ENCODE measurements at places on chromosomes 4 and X.

- no peak for DNase-seq
Observed at GRCh38 chrX:100931925-100932285, 3.2 kb upstream of the XKRX start.

DNA sequence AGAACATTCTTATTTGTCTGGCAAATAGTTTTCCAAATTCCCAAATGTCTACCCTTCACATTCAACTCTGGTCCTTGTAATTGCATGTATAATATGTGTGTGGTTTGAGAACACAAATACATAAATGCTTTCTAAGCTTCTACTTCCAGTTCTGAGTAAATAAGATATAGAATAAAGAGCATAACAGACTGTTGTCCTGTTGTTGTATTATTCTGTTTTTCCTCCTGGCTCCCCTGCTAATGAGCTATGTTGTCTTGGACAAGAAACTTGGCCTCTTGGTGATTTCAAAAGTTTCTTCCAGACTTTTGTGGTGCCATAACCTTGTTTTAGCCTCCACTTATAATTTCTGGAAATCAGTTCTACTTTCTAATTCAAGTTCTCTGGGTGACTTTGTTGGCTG lies 75.3 kb upstream of the USP38 start:
- DNase-seq: no peak

DNA sequence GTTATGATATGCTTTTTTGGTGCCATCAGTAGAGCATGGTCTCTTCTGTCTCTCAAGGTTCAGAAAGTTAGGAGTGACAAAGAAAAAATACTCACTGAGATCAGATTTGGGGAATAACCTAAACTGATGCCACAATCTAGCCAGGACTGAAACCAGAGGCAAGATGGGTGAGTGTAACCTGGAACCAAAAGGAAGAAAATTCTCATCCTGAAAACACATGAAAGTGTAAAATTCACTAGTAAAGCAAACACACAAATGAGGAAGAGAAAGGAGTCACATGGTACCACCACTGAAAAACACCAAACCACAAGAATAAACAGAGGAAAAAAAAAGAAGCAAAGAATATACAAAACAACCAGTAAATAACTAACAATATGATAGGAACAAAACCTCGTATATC lies 96.4 kb downstream of the ANXA10 start:
- DNase-seq: no peak

- DNase-seq: no peak
Observed at GRCh38 chr4:153140294-153140693, 63.9 kb upstream of the TRIM2 start.

GRCh38 chr4:139606579-139607501 lies 50.8 kb upstream of the SETD7 start:
- DNase-seq: no peak

DNA sequence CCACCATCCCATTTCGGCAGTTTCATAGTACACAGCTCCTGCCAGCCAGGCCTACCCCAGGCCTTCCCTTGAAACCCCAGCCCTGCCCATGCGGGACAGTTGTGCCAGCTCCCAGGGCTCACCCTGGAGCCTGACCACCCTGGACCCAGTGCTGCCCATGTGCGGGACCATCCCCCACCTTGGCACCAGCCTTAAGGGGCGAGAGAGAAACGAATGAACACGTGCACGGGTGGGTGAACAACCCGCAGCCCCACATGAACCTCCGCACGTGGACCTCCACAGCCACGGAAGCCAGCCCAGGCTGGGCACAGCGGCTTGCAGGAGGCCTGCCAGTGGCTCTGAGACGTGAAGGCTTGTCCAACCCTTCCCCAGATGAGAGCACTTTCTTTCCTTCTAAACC lies 76.0 kb upstream of the MXD4 start:
- DNase-seq: no peak

DNA sequence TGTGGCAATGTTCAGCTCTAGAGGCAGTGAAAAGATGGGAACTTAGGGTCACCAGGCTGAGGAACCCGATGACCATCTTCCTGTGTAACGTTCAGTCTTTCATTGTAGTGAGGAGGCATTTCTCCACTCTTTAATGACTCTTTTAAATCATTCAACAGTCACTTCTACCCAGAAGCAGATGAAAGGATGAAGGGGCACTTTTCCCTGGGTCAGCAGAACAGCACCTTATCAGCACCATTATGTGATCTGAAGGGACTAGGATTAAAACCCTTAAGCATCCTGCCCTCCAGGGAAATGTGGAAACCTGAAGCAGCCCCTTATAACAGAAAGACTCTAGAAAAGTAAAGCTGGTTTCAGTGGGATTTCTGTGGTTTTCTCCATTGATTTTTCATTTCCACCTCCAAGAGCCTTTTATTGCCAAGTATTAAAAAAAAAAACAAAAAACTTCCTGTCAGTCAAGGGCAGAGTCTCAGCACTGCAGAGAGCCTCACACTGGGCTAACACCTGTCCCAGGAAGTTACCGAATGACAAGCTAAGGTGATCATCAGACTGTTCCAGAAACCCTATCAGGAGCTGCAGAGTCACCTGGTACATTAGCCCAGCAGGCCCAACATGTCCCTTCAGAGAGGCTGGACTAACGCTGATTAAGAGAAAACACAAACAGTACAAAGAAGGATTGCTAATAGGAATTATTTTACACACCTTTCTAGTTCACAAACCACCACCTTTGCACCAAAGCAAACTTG lies 185.9 kb downstream of the SHROOM3 start:
- DNase-seq: no peak

- no peak for DNase-seq
Observed at GRCh38 chr4:21830272-21830671, 118.3 kb downstream of the KCNIP4 start.

DNA sequence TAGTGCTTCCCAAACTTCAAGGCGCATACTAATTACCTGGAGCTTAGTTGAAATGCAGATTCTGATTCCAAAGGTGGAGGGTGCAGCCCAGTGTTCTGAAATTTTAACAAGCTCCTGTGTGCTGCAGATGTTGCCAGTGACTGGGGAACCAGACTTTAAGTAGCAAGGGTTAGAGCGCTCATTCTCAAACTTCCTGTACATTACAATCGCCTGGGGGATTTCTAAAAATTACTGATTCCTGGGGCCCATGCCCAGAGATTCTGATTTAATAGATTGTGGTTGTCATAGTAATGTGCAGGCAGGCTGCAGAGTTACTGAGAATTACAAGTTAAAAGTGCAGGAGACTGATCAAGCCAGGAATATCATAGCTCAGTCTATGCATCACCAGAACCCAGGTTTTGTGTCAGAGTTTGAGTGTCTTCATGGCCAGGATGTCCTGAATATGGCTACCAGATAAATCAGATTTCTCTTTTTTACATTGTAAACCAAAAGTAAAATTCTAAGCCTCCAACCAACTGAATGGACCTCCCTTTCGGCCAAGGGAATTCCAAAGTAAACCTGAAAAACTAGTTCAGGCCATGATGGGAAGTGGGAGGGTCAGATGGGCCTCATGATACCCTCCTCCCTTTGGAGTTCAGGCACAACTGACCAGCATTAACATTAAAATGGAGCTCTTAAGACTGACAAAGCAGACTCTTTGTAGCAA lies 121.6 kb downstream of the ATXN3L start:
- DNase-seq: no peak

DNA sequence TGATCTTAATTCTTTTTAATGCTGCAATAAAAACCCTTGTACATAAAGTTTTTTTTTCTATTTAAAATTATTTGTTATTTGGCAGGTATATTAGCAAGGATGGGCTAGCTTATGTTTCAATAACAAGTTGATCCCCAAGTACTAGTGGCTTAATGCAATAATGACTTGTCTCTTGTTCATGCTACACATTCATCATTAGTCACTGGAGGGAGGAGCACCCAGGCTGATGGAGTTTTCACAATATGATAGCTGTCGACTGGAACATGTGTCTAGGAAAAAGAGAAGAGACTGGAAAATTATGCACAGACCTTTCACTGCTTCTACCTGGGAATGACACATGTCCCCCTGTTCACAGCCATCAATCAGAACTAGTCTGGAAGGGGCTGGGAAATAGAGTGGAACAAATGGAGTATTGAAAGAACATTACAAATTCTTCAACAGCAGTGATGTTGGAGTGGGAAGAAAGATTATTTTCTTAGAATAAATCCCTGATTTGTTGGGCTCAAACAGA lies 387.9 kb upstream of the RPS6KA3 start:
- DNase-seq: no peak

- DNase-seq: no peak
Observed at GRCh38 chr4:18611026-18611425, 589.5 kb upstream of the LCORL start.

- no peak for DNase-seq
Observed at GRCh38 chr4:119490335-119490734, 138.3 kb downstream of the PDE5A start.

DNA sequence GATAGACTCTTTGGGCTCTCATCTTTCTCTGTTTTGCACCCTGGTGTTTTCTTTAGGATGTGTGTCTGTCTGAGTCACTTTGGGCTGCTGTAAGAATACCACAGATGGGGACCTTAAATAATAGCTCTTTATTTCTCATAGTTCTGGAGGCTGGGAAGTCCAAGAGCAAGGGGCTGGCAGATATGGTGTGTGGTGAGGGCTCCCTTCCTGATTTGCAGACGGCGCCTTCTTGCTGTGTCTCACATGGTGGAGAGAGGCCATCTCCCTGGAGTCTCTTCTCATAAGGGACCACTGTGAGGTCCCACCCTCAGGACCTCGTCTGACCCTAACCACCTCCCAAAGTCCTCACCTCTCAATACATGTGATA lies 93.7 kb upstream of the ADRA2C start:
- DNase-seq: no peak

DNA sequence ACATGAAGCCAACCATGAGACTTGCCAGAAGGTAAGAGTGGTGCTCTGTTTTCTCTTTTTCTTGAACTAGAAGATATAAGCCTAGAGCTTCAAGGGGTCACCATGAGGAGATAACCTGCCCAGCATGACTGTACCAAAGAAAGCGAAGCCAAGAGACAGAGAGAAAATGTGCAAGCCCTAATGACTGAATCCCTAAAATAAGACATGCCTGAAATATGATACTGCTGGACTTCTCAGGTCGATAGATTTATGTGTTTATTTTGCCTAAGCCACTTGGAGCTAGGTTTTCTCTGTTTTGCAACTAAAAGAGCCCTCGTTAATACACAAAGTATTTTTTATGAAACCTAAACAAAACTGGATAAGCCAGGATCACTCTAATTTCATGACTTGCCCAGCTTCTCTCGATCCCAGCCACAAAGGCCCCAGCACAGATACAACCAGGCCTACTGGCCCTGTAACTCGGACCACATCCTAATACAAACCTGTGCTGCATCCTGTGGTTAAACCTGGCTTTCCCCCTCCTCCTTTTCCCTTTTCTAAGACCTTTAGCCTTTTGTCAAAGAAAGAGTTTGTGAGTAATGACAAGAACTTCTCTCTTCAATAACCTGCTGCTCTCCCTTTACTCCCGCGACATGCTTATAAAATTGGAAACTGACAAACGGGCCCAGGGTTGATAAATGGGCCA lies 185.8 kb downstream of the APBB2 start:
- no peak for DNase-seq

- DNase-seq: peak; percentile 68
Observed at GRCh38 chr4:70704215-70704930, 16.0 kb downstream of the UTP3 start.

GRCh38 chr4:129336457-129337227 lies 240.7 kb downstream of the C4orf33 start:
- no peak for DNase-seq

- DNase-seq: no peak
Observed at GRCh38 chr4:3800351-3800750, 34.2 kb downstream of the ADRA2C start.

DNA sequence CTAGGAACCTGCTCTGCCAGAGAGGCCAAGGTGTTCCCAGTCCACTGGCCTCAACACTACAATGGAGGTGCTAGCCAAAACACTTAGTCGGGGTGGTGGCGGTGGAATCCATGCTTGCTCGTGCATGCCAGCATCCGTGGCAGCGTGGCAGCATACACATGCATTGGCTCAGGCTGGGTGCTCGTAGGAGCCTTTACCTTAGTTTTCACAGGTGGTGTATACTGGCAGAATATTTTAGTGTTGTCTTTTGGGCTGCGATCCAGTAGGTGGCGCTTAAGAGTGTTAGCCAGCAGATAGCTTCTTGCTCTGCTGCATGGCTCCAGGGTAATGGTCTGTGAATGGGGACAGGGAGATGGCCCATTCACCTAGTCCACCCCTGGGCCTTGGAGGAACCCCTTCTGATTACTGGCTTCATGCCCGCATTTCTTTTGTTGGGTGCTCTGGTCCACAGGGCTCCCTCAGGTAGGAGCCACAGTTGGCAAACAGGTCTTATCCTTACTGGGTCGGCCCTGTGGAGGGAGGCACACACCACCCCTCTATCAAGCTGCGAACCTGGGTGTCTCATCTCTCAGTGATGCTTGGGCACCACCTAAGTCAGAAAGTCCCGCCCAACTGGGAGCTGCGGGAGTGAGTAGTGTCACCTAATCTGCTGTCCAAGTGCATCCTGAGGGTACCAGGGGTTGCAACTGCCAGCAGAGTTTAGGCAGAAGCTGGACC lies 40.0 kb downstream of the RIPPLY1 start:
- DNase-seq: no peak
